CD4-positive, alpha-beta T cell treated with Interleukin-2 at 100 ng/mL for 4 hours (primary cell): ENCODE measurements at places on chromosomes 5 and 9.

DNA sequence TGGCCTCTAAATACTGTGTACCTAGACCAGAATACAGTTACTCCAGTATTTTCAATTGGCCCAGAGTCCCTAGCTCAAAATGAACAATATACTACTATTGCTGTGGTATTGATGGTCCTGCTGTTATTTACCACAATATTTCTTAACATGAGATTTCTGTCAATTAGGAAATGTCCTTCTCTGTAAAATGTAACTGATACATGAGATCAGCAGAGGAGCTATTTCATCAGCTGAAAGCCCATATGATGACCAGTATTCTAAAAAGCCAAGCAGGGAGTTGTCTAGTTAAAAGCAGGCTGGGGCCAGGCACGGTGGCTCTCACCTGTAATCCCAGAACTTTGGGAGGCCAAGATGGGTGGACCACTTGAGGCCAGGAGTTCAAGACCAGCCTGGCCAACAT is 187.7 kb upstream of the PTGER4 start:
- DNase-seq, result no peak

GRCh38 chr5:5782402-5782801 is 359.9 kb downstream of the ICE1 start:
- DNase-seq, result no peak

DNA sequence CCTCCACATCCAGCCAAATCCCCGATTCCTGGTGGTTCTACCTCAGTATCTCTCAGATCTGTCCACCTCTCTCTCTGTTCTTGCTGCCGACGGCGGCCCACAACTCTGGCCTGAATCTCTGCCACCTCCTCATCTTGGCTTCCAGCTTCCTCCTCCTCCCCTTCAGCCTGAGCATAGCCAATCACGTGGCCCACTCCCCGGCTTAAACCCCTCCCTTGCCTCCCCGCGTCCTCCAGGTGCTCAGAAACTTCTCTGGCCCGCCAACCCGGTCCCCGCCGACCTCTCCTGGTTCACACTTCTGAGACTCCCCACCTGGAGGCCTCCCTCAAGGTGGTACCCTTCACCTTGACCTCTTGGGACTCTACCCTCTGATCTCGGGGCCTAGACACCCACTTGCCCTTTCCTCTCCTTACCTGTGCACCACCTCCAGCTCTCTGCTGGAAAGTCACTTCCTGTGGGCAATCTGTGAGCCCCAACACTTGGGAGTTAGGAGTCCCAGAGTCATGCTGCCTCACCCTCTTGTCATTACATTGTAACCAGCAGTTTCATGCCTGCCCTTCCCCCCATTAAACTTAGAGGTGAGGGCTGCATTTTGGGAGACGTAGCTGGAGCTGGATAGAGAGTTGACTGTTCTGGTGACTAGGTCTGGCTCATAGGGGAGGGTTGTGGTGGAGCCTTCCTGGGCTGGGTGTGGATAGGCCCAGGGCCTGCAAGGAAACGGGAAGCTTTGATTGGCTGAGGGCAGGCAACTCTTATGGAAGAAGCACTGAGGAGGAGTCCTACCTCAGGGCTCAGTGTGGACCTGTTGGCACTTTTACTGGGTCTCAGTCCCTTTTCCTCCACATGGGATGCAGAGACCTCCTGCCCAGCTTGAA is 4.5 kb upstream of the SET start:
- peak; percentile 78 for DNase-seq

- DNase-seq, result no peak
Measured at GRCh38 chr5:53557386-53557785, 3.1 kb upstream of the NDUFS4 start.

DNA sequence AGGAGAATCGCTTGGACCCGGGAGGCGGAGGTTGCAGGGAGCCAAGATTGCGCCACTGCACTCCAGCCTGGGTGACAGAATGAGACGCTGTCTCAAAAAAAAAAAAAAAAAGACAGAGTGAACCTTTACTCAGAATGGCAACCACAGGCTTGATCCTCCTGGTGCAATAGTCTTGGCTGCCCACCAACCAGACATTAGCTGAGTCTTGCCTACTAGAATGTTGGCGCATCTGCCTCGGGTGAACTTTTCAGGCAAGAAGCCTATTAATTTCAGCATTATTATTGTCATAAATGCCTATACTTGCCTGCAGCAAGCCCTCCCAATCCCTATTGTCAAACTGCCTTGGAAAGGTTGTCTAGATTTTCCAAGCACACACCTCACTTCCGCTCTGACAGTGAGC is 4.2 kb downstream of the SERINC5 start:
- no peak for DNase-seq

DNA sequence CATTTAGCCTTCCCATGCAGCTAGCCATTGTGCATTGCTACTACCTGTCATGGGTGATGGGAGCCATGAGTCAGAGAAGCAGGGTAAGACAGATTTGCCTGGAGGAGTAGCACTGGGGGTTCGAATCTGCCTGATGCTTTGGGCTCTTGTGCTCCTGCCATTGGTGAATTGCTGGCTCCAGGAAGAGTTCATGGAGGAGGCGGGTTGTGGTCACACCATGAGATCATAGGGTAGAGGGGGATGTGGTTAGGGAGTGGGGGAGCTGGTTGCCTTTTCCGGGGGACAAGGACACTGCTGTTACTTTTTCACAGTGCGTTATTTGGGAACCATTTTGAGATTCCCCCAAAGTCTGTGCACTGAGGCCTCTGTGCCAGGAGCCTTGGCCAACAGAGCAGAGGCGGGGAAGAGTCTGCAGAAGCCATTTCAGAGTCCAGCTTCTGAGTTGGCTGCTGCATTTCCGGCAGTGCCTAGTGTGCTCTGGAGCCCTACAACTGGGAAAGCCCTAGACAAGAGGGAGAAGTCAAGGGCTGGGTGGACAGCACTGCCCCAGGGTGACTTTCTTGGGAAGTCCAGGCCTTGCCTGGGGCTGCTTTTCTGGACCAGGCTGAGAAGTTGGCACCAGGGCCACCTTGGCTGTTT is 6.2 kb downstream of the ANGPTL2 start:
- no peak for DNase-seq

GRCh38 chr9:113673726-113674125 is 202.4 kb upstream of the ZNF618 start:
- DNase-seq, result no peak

- DNase-seq, result no peak
Measured at GRCh38 chr9:7186175-7186574, 428.4 kb downstream of the KDM4C start.

- no peak for DNase-seq
Measured at GRCh38 chr5:180135128-180135955, 63.8 kb upstream of the RNF130 start.

- no peak for DNase-seq
Measured at GRCh38 chr5:60365001-60365400, 335.0 kb downstream of the DEPDC1B start.

DNA sequence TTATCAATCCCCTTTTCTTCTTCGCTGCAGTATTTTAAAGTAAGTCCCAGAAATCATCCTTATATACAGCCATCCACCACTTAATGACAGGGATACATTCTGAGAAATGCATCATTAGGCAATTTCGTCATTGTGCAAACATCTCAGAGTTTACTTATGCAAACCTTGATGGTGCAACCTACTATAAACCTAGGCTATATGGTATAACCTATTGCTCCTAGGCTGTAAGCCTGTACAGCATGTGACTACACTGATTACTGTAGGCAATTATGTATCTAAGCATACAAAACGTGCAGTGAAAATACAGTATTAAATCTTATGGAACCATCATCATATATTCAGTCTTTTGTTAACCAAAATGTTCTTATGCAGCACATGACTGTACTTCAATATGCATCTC is 36.8 kb downstream of the SAXO1 start:
- no peak for DNase-seq

- no peak for DNase-seq
Measured at GRCh38 chr9:120942186-120943001, 15.8 kb upstream of the TRAF1 start.

- DNase-seq, result no peak
Measured at GRCh38 chr9:28961623-28962022, 1388.3 kb upstream of the C9orf72 start.

DNA sequence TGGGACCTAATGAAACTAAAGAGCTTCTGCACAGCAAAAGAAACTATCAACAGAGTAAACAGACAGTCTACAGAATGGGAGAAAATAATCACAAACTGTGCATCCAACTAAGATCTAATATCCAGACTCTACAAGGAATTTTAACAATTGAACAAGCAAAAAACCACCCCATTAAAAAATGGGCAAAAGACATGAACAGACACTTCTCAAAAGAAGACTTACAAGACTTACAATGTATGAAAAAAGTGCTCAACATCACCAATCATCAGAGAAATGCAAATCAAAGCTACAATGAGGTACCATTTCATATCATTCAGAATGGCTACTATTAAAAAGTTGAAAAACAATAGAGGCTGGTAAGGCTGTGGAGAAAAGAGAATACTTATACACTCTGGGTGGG is 58.0 kb downstream of the SHOC1 start:
- no peak for DNase-seq

GRCh38 chr5:154593071-154593470 is 115.0 kb upstream of the HAND1 start:
- DNase-seq, result no peak

- DNase-seq, result no peak
Measured at GRCh38 chr9:36878986-36879982, 154.8 kb downstream of the PAX5 start.

DNA sequence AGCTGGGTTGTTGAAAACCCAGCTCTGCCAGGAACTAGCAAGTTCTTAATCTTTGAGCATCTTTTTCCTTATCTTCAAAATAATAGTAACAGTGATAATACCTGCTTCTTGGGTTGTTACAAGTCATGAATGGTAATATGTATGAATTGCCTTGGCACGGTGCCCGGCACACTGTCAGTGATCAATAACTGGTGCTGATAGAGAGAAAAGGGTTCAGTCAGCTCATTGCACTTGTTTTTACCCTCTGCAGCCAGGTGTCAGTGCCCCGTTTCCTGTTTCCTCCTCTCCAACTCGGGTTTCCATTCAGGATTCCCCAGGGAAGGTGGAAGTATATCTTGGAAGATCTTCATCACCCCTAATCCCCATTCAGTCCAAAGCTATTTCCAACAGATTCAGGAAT is 15.8 kb upstream of the NIPAL4 start:
- DNase-seq, result no peak

DNA sequence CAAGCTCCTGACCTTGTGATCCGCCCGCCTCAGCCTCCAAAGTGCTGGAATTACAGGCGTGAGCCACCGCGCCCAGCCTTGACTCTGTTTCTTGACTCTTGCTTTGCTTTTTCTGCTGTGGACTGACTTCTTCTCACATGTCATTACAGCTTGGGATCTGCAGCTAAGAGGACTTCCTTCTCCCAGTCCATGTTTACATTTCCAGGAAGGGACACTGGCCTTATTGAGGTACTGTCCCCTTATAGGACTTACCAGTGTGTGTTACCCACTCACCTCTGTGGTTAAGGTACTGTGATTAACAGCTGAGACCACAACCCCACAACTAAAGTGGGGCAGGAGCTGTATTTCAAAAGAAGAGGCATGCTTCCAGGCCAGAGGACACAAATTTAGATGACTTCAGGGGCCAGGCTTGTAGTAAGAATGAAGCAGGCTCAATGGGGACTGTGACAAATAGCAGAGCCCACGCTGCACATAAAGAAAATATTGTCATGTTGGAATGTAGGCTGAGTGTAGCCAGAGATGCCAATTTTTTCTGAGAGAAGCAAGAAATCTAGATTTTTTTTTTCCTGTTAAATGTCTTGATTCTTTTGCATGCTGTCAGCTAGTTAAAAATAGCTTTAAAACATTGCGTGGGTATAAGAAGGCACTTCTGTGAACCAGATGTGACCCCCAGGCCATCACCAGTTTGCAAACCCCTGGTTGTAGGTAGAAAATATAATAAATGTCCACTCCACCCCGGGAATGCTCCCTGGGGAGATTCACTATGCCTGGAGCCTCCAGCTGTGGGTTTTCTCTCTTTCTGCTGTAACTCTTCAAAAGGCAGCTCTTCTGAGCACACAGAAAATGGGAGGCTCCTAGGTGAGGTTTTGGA is 75.0 kb downstream of the PTPDC1 start:
- DNase-seq, result no peak

GRCh38 chr9:125558453-125559092 is 148.4 kb downstream of the MAPKAP1 start:
- DNase-seq, result peak; percentile 64

DNA sequence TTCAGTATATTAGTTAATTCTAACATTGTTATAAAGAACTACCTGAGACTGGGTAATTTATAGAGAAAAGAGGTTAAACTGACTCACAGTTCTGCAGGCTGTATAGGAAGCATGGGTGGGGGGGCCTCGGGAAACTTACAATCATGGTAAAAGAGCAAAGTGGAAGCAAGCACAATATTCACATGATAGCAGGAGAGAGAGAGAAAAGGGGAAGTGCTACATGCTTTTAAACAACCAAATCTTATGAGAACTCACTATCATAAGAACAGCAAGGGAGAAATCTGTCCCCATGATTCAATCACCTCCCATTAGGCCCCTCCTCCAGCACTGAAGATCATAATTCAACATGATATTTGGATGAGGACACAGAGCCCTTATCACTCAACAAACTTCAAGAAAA is 324.9 kb downstream of the ZNF608 start:
- DNase-seq, result no peak

DNA sequence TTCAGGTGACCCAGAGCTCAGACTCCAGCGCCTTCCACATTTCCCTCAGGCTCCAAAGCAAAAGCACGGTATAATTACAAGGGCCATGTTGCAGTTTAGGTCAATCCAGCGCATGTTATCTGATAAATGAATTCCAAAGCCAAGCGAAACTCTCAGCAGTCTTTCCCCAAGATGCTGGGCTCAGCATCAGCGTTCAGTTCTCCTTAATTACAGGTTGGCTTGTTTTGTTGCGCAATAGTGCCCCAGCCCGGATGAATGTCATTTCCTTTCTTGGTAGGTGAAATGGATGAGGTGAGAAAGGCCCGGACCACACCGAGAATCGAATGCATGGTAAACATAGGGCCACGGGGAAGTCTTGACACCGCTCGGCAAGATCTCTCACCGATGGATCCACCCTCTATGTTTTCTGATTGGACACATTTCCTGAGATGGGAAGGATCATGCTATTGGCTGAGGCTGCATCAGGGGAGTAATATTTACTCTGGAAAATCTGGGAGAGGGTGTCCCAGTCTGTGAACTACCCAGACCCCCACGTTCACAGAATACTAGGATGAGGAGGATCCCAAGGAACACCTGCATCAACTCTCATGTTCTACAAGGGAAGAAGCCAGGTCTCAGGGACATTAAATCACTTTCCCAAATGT is 221.2 kb upstream of the ANKRD55 start:
- DNase-seq, result no peak
